Anterior cingulate cortex (tissue), 58 donors: ENCODE measurements at places on chromosomes 6 and 20.
A peak's percentile ranks its signal among the peaks of the same experiment; 100 is the strongest.

- DNase-seq = no peak
Measured at GRCh38 chr20:40915756-40916155, 112.9 kb upstream of the TOP1 start.

DNA sequence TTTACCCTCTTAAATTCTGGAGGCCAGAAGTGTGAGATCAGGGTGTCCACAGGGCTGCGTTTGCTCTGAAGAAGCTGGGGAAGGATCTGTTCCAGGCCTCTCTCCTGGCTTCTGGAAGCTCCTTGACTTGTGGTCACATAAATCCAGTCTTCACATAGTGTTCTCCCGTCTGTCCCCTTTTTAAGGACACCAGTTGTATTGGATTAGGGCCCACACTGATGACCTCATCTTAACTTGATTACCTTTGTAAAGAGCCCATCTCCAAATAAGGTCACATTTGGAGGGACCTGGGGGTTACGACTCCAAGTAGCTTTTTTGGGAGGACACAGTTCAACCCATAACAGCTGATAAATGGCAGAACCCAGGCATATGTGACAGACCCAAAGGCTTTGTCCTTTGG lies 20.0 kb upstream of the WFDC2 start:
- DNase-seq = no peak

DNA sequence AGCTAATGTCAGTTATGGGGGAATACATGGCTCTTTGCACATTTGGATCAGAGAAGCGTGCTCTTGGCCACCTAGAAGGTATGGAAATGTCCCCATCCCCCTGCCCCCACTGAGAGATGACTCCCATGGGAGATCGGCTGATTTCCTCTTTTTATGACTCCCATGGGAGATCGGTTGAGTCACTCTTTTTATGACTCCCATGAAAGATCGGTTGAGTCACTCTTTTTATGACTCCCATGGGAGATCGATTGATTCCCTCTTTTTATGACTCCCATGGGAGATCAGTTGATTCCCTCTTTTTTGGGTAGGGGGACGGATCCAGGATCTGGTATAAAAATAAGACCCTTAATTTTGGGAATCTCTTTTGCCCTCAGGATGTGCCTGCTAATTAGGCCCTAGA lies 10.3 kb upstream of the TAAR9 start:
- no peak for DNase-seq

DNA sequence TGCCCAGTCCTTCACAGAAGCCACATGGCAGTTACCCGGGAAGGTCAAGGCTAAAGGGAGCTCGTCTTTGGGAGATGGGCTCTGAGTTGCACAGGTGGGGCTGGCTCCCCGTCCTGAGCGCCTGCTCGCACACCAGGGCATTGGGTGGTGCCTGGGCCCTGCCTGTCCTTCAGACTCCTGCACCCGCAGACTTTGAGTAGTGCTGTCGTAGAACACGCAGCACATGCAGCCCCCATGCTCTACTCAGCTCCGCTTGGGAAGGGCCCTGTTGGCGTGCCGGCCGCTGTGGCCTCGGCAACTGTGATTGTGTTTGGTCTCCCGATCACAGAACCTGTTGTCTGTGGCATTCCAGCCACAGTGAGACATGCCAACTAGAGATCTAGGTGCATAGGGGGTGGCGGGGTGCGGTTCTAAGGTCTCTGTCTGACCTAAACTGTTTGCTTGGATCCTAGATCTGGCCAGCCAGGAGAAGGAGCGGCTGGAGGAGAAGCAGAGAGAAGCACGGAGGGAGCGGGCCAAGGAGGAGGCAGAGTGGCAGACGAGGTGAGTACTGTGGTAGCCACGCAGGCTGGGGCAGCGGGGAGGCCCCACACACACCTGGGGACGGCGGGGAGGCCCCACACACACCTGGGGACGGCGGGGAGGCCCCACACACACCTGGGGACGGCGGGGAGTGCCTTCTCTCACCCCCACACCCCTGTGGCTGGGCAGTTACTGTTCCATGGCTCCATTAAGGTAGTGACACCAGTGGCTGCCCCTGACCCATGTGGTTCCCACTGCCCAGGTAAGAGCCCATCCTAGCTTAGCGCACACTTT lies 11.3 kb upstream of the ADRM1 start:
- no peak for DNase-seq

DNA sequence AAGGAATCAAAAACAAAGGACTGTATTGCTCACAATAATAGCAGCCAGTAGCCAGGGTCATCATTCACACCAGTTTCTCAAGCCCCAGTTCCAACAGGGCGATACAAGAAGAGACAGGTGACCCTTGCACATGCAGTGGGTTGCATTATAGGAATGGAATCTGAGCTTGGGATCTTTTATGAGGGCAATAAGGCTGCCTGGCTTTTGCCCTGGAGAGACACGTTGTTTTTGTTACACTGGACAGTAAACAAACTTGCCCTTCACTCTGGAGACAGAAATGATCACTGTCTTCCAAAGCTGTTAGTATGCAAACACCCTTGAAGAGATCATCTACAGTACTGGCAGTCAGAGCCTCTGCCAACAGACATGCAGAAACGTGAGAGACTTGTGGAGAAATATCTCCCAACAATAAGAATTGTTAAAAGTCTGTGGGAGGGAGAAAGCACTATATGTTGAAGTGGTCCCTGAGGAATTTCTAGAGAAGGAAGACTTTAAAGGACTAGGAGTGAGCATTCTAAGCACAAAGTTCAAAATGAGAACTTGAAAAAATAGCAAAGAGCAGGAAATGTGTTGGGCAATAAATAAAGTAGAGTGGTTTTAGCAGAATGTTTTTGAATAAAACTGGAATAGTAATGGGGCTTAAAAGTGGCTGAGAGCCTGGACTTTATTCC lies 6.2 kb upstream of the COL12A1 start:
- DNase-seq = no peak

- DNase-seq = no peak
Measured at GRCh38 chr6:101397199-101397598, 3.7 kb downstream of the GRIK2 start.

- DNase-seq = no peak
Measured at GRCh38 chr6:32967151-32968091, 973 bp upstream of the BRD2 start.

DNA sequence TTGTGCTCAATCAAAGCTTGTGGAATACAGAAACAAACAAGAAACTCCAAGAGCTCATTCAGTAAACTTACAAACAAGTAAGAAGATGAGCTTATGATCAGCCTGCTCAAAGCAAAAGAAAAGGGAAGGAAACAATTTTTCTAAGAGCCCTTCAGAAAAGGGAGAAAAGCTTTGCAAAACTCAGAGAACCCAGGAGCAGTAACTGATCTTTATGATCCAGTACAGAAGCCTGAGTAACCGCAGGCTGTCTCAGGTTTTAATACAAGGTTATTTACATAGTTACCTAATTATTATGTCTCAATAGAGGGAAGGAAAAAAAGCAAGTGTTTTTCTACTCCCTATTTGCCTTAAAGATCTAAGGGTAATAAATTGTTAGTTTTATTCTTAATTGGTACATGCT lies 226.5 kb downstream of the MAFB start:
- DNase-seq = no peak

GRCh38 chr20:11780765-11781369 lies 136.8 kb upstream of the BTBD3 start:
- DNase-seq = no peak

GRCh38 chr20:4119854-4120209 lies 104.5 kb upstream of the RNF24 start:
- DNase-seq = no peak

GRCh38 chr6:128557081-128557480 lies 36.7 kb upstream of the PTPRK start:
- no peak for DNase-seq

DNA sequence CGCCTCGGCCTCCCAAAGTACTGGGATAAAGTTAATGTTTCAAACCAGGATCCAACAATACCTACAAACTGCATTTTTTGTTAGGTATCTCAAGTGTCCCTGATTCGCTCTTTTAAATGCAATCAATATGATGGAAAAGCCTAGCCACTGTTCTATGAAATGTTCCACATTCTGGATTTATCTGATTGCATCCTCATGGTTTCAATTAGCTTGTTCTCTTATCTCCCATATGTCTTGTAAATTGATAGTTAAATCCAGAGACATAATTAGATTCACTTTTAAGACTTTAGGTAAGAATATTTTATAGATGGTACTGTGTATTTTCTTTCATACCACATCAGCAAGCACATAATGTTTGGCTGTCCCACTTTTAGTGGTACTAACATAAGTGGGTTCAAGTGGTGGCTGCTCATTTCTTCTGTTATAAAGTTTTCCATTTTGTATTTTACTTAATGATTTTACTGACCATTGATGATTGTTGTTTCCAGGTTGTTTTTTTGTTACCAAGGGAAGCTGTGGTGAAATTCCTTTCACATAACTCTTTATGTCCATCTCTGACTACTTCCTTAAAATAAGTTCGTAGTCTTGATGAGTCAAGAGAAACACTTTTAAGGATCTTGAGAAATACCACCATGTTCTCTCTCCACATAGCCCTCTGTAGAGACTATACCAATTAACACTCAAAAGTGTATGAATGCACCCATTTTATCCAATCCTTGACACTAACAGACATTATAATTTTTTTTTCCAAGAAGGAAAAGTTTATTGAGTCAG lies 40.5 kb downstream of the RNGTT start:
- no peak for DNase-seq

GRCh38 chr20:45283551-45284057 lies 23.0 kb upstream of the RBPJL start:
- DNase-seq = no peak

DNA sequence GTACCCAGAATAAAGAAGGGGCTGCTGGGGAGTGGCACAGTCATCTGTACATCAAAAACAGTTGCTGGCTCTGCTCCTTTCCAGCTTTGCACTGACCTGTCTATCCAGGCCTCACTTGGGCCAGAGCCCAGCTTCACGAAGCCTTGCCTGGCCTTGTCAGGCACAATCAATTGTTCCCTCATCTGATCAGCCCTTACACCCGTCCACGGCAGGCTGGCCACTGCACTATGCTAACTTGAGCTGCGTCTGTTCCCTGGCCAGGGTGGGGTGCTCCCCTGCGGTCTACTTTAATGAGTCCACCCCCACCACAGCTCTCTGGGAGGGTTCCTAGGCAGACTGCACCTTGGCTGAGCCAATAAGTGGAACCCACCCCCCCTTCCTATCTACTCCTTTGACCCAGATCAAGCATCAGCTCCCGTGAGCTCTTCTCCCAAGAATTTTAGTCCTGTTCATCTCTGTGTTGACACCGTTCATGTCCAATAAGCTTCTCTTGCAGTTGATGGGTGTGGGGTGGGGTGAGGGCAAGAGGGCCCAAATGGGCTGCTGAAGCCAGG lies 74.3 kb upstream of the MLN start:
- DNase-seq = no peak

- DNase-seq = no peak
Measured at GRCh38 chr6:155181498-155181897, 82.3 kb upstream of the CLDN20 start.

DNA sequence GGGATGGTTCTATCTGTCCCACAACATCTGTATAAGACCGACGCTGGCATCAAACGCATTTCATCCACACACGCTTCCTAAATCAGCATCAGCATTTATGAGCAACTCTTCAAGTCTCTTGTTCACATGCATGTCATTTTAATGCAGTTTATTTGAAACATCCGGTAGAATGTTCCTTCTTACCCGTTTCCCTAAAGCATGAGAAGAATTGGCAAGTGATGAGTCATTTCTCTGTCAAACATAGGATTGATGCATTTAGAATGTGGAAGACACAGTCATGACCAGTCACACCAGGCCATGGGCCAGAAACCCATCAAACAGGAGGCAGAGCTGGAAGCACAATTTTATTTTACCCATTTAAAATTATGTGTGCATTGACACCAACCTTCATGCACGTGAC lies 122.8 kb downstream of the UST start:
- no peak for DNase-seq

- peak; percentile 24 for DNase-seq
Measured at GRCh38 chr6:17580518-17581048, 19.5 kb upstream of the FAM8A1 start.

DNA sequence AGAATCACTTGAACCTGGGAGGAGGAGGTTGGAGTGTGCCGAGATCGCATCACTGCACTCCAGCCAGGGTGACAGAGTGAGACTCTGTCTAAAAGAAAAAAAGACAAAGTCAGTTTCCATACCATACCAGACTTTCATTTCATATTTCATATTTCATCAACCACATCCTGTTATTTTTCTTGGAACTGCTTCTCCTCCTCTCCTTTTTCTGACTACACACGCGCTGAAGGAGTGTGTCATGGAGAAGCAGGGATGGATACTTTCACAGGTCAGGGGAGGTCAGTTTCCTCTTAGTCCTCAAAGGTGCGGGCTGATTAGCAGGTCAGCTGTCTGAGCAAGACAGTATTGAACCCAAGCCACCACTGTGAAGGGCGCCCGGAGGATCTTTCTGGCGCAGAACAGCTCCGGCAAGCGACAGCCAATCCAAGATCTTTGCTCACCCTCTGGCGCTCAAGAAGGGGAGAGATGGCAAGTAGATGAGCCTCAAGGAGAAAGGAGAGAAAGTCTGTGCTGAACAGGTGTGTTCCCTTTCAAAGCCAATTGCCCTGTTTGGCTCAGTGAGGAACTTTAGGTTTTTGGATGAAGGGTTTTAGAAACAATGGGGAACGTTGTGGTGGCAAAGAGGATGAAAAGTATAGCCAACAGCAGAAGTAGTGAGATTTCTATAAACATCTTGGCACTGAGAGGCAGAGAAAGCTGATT lies 18.9 kb upstream of the SYNJ2 start:
- DNase-seq = no peak

DNA sequence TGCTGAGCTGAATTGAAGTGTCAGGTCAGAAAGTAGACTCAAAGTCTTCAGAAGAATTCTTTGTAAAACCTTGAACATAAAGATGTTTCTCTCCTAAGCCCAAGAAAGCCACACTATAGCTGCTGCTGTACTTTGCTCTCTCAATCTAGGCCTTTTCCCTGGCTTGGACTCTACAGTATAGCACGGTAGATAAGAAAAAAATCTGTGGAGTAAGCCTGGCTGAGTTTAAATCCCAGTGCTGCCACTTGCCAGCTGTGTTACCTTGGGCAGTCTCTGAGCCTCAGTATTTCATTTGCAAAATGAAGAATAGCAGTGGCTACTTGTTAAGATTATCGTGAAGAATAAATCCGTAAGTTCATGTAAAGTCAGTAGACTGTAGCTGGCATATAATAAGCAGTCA lies 53.3 kb upstream of the UFL1 start:
- no peak for DNase-seq

DNA sequence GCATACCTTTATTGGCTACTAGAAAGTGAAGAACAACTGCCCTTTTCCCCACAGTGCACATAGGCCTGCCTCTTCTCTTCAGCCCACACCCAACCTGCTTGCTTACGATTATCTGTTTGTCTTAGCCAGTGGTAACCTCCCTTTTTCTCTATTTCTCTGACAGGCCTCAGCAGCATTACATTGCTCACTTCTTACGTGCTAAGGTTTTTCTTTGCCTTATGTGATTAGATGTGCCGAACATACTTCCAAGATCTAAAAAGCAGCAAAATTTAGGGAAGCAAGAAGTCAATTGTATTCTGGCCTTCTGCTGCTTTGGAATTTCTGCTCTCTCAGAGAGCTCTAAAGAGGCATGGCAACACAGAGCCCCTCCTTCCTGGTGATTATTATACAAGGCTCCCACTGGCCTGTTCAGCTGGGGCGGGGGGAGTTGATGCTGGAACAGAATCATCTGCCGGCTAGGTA lies 7.0 kb downstream of the B4GALT5 start:
- no peak for DNase-seq

- no peak for DNase-seq
Measured at GRCh38 chr6:35852994-35853393, 47.8 kb downstream of the LHFPL5 start.
